ENCODE measurements at places on chromosomes 5 and 9. TPM values are rescaled to one million over a fixed set of nuclear protein-coding genes. Genes with fewer than 3 reads are reported as not detected.
A peak's percentile ranks its signal among the peaks of the same experiment; 100 is the strongest.

Gene EIF4EBP3
- 19.3 TPM for total RNA-seq

Gene SLC12A7
- total RNA-seq, result 49.5 TPM

Gene TMEM215
- total RNA-seq, result 0.09 TPM

Gene FBXO4
- 8.5 TPM for total RNA-seq

Gene SHISAL2B
- not detected for total RNA-seq

Gene GLRA1
- not detected for total RNA-seq

Gene CDO1
- 12.8 TPM for total RNA-seq

Gene CFAP157
- 25.9 TPM for total RNA-seq

Gene TAF1L
- total RNA-seq, result not detected

Gene FAM221B
- total RNA-seq, result 0.32 TPM

Gene YTHDC2
- total RNA-seq, result 21.1 TPM

Gene PRRX2
- total RNA-seq, result 2.5 TPM

Gene FAM163B
- total RNA-seq, result not detected

DNA sequence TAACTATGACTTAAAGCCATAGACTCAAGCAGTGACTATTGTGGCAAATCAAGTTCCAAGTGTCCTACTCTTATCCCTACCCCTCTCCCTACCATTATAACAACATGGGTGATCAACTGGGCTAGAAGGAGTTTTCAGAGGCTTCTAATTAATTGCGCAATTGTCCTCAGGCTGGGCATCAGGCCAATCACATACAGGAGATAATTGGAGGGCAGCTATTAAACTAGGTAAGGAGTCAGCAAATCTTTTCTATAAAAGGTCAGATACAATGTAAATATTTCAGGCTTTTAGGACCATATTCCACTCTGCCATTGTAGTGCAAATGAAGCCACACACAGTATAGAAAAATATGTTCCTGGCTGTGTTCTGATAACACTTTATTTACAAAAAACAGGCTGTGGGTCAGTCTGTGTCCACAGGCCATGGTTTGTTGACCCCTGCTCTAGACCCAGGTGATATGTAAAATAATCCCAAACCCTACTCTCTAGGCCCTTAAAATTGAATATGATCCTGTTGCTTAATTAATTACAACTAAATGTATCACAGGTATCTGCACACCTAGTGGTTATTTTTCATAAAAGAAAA lies 141.4 kb upstream of the PIK3R1 start:
- no peak overlapping the region for H3K4me3 ChIP-seq
- no peak overlapping the region for H3K27ac ChIP-seq
- no peak for DNase-seq
- H3K27me3 ChIP-seq, result no peaks in the 10 kb centered on the region
- no peaks in the 10 kb centered on the region for H3K36me3 ChIP-seq
- no peaks in the 10 kb centered on the region for H3K4me1 ChIP-seq

DNA sequence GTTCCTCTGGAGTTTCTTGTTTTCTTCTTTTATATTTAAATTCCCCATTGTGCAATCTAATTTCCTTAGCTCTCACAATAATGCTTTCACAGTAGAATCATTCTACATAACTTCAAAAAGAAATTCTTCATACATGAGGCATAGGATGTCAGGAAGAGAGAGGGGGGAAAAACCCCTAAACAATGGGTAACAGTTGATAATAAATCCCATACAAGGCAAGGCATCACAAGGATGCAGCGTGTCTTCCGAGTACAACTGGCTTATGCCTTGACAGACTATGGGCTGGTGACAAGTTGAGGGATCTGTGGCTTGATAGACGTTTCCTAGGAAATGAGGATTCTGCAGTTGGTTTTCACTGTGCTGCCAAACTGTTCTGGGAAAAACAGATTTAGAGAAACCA lies 247.4 kb downstream of the ARL15 start:
- DNase-seq, result no peak
- no peak overlapping the region for H3K27ac ChIP-seq
- no peaks in the 10 kb centered on the region for H3K27me3 ChIP-seq
- no peak overlapping the region for H3K4me3 ChIP-seq
- H3K4me1 ChIP-seq, result no peaks in the 10 kb centered on the region

DNA sequence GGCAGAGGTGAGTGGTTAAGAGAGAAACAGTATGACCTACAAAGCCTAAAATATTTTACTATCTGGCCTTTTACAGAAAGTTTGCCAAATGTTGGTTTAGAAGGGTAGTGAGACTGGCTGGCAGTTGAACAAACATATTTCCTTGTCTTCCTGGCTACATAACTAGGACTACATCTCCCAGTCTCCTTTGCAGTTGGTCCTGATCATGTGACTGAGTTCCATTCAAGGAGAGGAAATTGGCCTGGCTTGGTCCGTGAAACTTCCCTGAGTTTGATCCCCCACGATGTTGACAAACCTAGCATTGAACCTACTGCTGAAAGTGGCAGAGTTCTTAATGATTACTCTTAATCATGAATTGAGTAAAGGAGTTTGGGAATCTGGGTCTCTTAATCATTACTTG lies 280.8 kb downstream of the SLIT3 start:
- H3K4me1 ChIP-seq, result no peaks in the 10 kb centered on the region
- H3K36me3 ChIP-seq, result no peaks in the 10 kb centered on the region
- H3K4me3 ChIP-seq, result no peak overlapping the region

GRCh38 chr9:4887556-4887955 lies 94.8 kb downstream of the RCL1 start:
- peaks cover 11% of the 10 kb centered on the region for H3K4me1 ChIP-seq
- no peak overlapping the region for H3K4me3 ChIP-seq
- peak; percentile 57 for DNase-seq
- H3K27me3 ChIP-seq, result no peaks in the 10 kb centered on the region
- H3K36me3 ChIP-seq, result no peaks in the 10 kb centered on the region
- no peak overlapping the region for H3K27ac ChIP-seq

GRCh38 chr9:115117999-115118878 lies at the start of gene TNC:
Gene TNC, minus strand, starts transcription at chr9:115118157. Its CDS starts 27,139 bp downstream, at chr9:115091018.
- peaks cover 19% of the 10 kb centered on the region for H3K4me1 ChIP-seq
- no peaks in the 10 kb centered on the region for H3K36me3 ChIP-seq
- H3K27me3 ChIP-seq, result peaks cover 32% of the 10 kb centered on the region
- DNase-seq, result peak; percentile 58
- H3K27ac ChIP-seq, result peak within 1 kb of the TSS; percentile 71

DNA sequence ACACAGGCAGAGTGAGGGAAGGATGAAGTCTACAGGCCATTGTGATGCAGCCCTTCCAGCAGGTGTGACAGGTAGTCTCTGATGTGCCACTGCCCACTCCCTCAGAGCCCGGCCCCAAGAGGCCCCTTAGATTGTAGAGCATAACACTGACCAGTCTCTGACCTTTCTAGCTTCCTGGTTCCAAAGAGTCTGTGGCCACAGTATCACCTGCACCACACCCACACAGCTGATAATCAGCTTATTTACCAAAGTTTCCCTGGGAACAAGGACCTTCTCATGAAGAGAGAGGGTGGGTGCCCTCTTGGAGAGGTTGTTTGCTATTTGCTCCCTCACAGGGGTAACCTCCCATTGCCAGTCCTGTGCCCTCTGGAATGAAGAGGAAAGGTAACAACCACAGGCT lies 11.0 kb upstream of the ACER2 start:
- no peak for DNase-seq
- no peaks in the 10 kb centered on the region for H3K4me1 ChIP-seq
- no peaks in the 10 kb centered on the region for H3K27me3 ChIP-seq
- H3K36me3 ChIP-seq, result no peaks in the 10 kb centered on the region

- H3K27me3 ChIP-seq, result no peaks in the 10 kb centered on the region
- H3K27ac ChIP-seq, result no peak overlapping the region
- no peaks in the 10 kb centered on the region for H3K4me1 ChIP-seq
- H3K4me3 ChIP-seq, result no peak overlapping the region
- no peaks in the 10 kb centered on the region for H3K36me3 ChIP-seq
- no peak for DNase-seq
Observed at GRCh38 chr5:100188339-100188738, 346.8 kb upstream of the FAM174A start.

- no peaks in the 10 kb centered on the region for H3K4me1 ChIP-seq
- no peak overlapping the region for H3K27ac ChIP-seq
- DNase-seq, result no peak
Observed at GRCh38 chr5:36726767-36727166, 120.4 kb downstream of the SLC1A3 start.

DNA sequence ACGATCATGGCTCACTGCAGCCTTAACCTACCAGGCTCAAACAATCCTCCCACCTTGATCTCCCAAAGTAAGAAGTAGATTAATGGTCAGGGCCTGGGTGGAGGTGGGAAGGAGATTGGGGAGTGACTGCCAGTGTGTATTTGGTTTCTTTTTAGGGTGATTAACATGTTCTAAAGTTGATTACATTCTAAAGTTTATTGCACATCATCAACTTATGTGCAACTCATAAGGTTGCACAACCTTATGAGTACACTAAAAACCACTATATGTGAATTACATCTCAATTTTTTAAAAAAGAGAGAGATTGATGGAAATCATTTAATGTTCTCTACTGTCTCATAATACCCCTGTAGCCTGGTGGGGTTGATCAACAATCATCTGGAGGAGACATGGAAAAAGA lies 218.1 kb downstream of the AOPEP start:
- no peaks in the 10 kb centered on the region for H3K36me3 ChIP-seq
- H3K4me3 ChIP-seq, result no peak overlapping the region
- H3K4me1 ChIP-seq, result peaks cover 17% of the 10 kb centered on the region
- no peaks in the 10 kb centered on the region for H3K27me3 ChIP-seq

GRCh38 chr5:169736653-169737052 lies 99.6 kb downstream of the DOCK2 start:
- no peaks in the 10 kb centered on the region for H3K4me1 ChIP-seq
- no peaks in the 10 kb centered on the region for H3K27me3 ChIP-seq
- no peak for DNase-seq
- no peak overlapping the region for H3K4me3 ChIP-seq
- H3K27ac ChIP-seq, result no peak overlapping the region
- no peaks in the 10 kb centered on the region for H3K36me3 ChIP-seq

GRCh38 chr5:63473335-63473967 lies 488.8 kb downstream of the HTR1A start:
- no peaks in the 10 kb centered on the region for H3K36me3 ChIP-seq
- no peak overlapping the region for H3K4me3 ChIP-seq
- no peak overlapping the region for H3K27ac ChIP-seq
- no peak for DNase-seq
- no peaks in the 10 kb centered on the region for H3K4me1 ChIP-seq

DNA sequence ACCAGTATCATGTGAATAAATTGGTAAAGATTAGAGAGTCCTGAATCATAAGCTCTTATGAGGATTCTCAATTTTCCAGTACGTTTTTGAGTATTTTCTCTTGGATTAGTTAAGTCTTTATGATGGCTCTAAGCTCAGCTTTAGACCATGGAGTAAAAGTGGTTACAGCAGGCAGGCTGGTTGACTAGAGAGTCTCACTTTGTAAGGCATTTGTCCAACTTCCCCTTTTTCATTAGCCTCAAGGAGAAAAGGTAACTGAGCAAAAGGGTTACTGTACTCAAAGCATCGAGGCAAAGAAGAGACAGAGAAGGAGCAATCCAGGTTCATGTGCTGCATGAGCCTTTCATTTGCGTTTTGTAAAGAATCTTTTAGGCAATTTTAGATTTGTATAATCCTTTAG lies 8.5 kb downstream of the NOP16 start:
- peaks cover 34% of the 10 kb centered on the region for H3K36me3 ChIP-seq
- no peak overlapping the region for H3K4me3 ChIP-seq
- DNase-seq, result no peak
- no peaks in the 10 kb centered on the region for H3K4me1 ChIP-seq
- H3K27ac ChIP-seq, result no peak overlapping the region

GRCh38 chr5:124744170-124744971 lies 2.1 kb downstream of the ZNF608 start:
- H3K27ac ChIP-seq, result peak overlapping the region; percentile 91
- no peaks in the 10 kb centered on the region for H3K27me3 ChIP-seq
- H3K4me1 ChIP-seq, result peaks cover 24% of the 10 kb centered on the region
- peak overlapping the region; percentile 73 for H3K4me3 ChIP-seq
- no peaks in the 10 kb centered on the region for H3K36me3 ChIP-seq
- peak; percentile 61 for DNase-seq

DNA sequence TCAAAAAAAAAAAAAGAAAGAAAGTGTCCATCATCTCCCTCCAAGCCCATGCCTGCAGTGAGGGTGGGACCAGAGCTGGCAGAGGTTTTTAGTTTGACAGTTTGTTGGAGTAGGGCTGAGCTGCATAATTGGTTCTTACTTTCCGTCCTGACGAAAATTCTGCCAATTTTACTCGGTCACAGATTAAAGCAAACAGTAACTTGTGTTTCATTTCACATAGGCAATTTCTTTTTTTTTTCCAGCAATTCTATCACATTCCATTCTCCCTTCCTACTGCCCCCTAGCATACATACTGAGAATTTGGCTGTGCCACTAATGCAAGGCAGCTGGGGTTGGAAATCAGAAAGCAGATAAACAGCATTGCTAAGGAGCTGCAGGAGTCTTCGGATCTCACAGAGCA lies 132.4 kb downstream of the FRMD3 start:
- peaks cover 3% of the 10 kb centered on the region for H3K4me1 ChIP-seq
- H3K27me3 ChIP-seq, result no peaks in the 10 kb centered on the region
- DNase-seq, result no peak
- H3K4me3 ChIP-seq, result no peak overlapping the region
- H3K27ac ChIP-seq, result no peak overlapping the region

DNA sequence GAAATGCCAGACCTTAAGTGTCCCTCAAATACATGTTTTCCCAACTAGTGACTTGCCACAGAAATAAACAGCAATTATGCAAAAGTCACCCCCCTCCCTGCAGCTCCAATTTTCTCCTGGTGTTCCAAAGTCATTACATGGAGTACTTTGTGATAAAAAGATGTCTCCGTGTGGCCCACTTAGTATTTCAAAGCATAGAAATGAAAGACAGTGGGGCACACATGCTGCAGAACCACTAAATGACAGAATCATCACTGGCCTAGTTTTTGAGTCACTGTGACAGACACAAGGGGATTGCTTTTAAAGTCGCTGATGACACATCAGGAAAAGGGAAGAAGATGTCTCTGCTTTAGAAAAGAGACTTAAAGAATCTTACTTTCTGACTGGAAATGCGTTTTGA lies 323.4 kb downstream of the PSAT1 start:
- no peaks in the 10 kb centered on the region for H3K36me3 ChIP-seq
- H3K27me3 ChIP-seq, result no peaks in the 10 kb centered on the region
- H3K4me1 ChIP-seq, result no peaks in the 10 kb centered on the region
- H3K4me3 ChIP-seq, result no peak overlapping the region
- no peak overlapping the region for H3K27ac ChIP-seq

GRCh38 chr5:55467862-55468551 lies 66.8 kb downstream of the PLPP1 start:
- H3K27ac ChIP-seq, result no peak overlapping the region
- H3K36me3 ChIP-seq, result no peaks in the 10 kb centered on the region
- H3K4me3 ChIP-seq, result no peak overlapping the region
- no peak for DNase-seq
- peaks cover 10% of the 10 kb centered on the region for H3K4me1 ChIP-seq

- H3K4me1 ChIP-seq, result peaks cover 12% of the 10 kb centered on the region
- no peak overlapping the region for H3K4me3 ChIP-seq
- no peaks in the 10 kb centered on the region for H3K27me3 ChIP-seq
- no peaks in the 10 kb centered on the region for H3K36me3 ChIP-seq
Observed at GRCh38 chr5:40605295-40605958, 74.3 kb upstream of the PTGER4 start.

- H3K27ac ChIP-seq, result peak overlapping the region; percentile 25
- peaks cover 10% of the 10 kb centered on the region for H3K4me1 ChIP-seq
- peak overlapping the region; percentile 52 for H3K4me3 ChIP-seq
Observed at GRCh38 chr9:122463828-122464632, 13.7 kb downstream of the OR1J1 start.

- H3K36me3 ChIP-seq, result no peaks in the 10 kb centered on the region
- H3K4me1 ChIP-seq, result no peaks in the 10 kb centered on the region
- no peak for DNase-seq
- no peak overlapping the region for H3K27ac ChIP-seq
- no peaks in the 10 kb centered on the region for H3K27me3 ChIP-seq
Observed at GRCh38 chr5:103480246-103480645, 82.3 kb downstream of the NUDT12 start.
